Activated CD4-positive, alpha-beta memory T cell treated with anti-CD3 and anti-CD28 coated beads for 36 hours (primary cell): ENCODE measurements at places on chromosomes 1 and 21. TPM values are rescaled to one million over a fixed set of nuclear protein-coding genes. Genes with fewer than 3 reads are reported as not detected.

PKP1 gene
- not detected for total RNA-seq

PCP4L1 gene
- total RNA-seq = not detected

GRCh38 chr1:165815725-165816124 is 11.7 kb upstream of the UCK2 start:
- DNase-seq = no peak

DNA sequence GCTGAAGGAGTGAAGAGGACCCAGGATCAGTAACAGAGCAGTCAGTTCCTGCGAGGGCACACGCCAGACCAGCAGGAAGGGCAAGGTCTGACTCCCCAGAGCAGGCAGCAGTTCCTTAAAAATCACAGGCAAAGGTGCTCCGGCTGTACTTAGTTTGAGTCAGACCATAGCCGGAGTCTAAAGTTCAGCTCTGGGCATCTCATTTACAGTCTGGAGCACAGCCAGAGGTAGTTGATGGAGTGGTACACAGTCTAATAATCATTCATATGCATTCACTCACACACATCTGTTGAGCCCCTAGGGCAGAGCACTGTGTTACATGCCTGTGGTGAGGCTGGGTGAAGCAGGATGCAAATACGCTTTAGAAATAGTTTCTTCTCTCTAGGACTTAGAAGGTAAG is 7.3 kb upstream of the AMIGO1 start:
- no peak for DNase-seq

DNA sequence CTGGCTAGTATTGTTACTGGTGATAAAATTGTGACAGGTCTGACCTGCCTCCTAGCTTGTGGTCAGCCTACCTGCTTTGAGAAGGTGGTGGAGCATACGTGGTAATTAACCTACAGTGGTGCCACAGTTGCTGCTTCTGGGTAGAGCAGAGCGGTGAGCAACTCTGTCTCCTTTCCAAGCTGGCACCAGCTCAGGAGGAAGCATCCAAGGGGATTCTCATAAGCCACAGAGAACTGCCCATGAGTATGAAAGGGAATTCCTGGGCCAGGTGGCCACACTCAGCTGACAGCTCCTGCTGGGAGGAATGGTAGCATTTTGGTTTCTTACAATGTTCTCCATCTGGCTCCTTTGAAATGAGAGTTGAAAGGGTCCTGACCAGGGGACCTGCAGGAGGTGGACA is 39.4 kb downstream of the ATP2B4 start:
- DNase-seq = no peak

GRCh38 chr1:232302376-232303221 is 327.3 kb downstream of the SIPA1L2 start:
- no peak for DNase-seq

DNA sequence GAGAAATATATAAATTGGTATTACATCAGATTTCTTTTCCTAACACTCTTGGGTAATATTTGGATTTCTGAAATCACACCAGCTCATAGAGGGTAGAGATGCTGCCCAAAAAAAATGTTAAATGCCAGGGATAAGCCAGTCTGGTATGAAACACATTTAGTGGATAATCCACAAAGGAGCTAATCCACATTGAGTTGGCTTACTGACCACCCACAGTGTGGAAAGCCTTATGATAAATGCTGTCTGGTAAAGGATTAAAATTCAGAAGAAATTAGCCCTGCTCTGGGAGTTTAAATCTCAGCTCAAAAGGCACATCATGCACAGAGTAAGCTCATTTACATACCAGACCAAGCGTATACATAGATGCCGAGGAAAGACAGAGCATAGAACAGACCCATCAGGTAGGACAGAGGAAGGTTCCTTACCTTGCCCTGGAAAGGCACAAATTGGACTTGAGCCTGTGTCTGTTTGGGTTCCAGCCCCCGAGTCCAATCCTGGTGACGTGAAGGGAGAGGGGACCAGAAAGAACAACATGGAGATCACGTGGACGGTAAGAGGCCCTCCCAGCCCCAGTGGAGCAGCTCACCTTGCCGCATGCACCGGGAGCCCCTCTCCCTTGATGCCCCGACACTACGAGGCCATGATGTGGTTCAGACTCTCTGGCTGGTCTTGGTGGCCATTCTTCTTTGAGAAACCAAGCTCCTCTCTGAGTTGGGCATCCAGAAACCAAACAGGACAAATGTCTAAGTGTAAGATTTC is 62.9 kb upstream of the CNTN2 start:
- DNase-seq = no peak

DNA sequence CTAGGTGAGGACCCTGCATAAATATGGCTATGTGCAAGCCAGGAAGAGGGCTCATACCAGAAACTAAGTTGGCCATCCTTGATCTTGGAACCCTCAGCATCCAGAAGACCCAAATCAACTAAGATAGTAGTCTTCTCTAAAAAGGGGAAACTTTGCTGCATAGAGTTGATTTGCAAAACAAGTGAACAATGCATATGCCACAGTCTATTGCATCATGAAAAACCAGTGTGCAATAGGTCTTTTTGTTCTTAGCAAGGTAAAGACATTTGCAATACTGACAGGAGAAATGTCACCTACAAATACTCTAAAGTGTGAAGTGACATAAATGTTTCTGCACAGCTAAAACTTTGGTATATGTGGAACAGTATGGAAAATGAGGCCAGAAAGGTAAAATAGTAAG is 2.0 kb upstream of the IFI16 start:
- DNase-seq = no peak

GRCh38 chr1:65048335-65048734 is 82.0 kb upstream of the JAK1 start:
- DNase-seq = no peak

GRCh38 chr21:38388203-38388602 is 110.1 kb downstream of the ERG start:
- no peak for DNase-seq

DNA sequence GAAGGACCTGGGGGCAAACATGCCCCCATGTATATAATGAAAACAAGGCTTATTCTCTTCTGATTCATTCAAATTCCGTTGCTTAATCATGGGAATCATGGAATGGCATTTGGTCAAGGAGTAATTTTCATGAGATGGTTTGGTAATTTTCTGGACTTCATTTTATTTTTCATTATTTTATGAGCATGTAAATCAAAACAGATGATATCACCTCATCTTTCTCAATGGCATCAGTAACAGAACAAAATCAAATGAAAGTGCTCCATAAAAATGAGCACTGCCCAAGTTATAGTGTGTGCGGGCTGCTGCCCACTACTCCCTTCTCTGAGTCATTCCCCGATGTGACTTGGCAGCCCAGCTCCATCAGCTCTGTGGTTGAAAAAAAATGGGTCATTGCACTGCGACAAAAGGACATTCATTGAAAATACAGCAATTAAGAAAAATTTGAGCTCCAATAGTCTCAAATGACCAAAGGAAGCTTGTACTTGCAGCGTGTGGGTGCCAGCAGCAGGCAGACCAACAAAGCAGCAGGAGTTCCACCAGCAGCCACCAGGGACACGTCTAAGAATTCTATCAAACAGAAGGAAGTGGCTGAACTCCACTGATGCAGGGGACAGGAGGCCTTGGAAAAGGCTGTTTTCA is 84.3 kb upstream of the VAV3 start:
- DNase-seq = peak; percentile 43

- no peak for DNase-seq
Measured at GRCh38 chr1:16092097-16092922, 18.9 kb upstream of the FAM131C start.

DNA sequence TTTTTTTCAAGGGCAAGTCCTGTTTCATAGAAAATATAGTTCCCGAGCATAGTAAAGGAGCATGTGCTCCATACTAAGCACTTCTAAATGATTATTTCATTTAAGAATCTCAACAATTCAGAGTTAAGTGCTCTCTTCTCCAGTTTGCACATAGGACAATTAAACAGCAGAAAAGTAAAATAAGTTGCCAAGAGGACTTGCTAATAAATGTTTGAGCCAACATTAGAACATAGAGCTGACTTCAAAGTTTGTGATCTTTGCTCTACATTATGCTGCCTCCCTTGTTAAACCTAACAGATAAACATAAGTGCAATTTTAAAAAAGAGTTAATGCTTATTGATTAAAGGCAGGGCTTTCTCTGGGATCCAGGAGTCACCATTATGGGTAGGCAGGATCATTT is 23.8 kb upstream of the RAP1A start:
- DNase-seq = no peak

- peak; percentile 32 for DNase-seq
Measured at GRCh38 chr1:149849111-149849946, 50.0 kb upstream of the BOLA1 start.

- no peak for DNase-seq
Measured at GRCh38 chr1:55893155-55893554, 678.0 kb upstream of the USP24 start.

- DNase-seq = no peak
Measured at GRCh38 chr1:109881906-109882287, 28.8 kb upstream of the CSF1 start.

DNA sequence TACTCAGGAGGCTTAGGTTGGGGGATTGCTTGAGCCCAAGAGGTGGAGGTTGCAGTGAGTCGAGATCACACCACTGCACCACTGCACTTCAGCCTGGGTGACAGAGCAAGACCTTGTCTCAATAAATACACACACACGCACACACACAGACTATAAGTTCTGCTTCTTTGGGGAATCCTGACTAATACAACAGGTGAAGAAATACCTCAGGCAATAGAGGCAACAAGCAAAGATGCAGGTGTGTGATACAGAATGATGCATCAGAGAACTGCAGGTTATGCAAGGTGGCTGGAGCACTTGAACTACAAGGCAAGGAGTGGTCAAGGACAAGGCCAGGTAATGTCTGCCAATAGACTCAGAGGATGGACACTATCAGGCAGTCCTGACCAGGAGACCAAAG is 117.6 kb upstream of the ZNF678 start:
- DNase-seq = no peak

DNA sequence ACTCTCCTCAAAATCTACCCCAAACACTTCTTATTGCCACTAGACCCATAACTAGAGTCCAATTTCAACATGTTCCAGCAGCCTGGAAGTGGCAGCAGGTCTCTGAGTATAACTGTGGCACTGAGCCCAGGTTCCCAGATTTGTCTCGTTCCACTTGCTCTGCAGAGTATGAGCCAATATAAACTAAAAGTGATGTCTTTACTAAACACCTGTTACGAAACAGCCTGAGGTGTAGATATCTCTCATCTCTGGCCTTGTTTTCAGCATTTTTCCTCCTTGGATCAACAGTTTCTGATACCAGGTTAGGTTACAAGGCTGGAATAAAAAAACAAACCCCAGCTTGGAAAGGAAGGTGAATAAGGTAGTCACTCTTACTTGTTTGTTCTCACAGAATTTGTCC is 25.2 kb upstream of the PRDX6 start:
- DNase-seq = no peak

GRCh38 chr1:3672231-3672970 is 20.1 kb downstream of the TP73 start:
- no peak for DNase-seq
